ENCODE measurements at places on chromosomes 16 and 17.

GRCh38 chr16:16025214-16025968 is 76.0 kb downstream of the ABCC1 start:
- no peak for DNase-seq

- no peak for DNase-seq
Measured at GRCh38 chr16:9580025-9580424, 488.6 kb downstream of the HAPSTR1 start.

DNA sequence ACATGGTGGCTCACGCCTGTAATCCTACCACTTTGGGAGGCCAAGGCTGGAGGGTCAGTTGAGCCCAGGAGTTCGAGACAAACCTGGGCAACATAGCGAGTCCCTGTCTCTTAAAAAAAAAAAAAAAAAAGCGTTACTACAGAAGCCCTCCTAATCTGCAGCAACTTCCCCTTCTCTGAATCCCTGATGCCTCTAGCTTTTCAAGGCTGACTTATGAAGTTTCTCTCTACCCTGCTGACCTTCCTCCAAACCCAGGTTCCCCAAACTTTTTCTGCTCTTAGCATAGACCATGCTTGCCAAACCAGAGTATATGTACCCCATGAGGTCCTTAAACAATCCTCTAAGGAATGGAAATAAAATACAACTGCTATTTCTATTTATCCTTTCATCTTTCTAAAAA is 16.4 kb downstream of the LYRM1 start:
- DNase-seq = no peak

DNA sequence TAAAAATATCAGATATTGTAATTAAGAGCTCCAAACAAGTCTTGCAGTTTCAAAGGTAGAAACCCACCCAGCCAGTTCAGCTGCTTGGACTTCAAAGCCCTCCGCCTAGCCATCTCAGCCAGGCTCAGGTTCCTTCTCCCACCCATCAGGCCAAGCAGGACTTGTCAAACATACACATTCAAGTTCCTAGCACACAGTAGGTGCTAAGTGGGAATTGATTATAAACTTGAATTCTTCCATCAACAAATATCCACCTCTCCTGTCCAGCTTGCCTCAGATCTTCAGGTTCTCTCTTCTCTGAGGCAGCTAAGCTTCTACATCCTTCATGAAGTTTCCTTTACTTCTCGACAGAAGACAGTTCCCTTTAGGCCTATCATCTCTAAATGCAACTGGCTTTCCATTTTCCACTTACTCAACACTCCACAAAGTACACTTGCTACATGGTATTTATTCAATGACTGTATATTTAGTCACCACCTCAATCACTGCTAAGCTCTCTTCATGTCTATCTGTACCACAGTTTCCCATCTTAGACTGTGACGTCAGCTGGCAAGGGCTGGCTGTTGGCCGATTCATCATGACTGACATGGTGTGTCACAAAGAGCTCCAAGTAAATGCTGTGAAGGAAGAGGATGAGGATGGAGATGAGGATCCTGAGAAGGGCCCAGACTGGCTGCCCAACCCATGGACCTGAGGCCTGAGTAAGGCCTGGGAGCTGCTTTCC is 13.3 kb upstream of the COG7 start:
- no peak for DNase-seq

DNA sequence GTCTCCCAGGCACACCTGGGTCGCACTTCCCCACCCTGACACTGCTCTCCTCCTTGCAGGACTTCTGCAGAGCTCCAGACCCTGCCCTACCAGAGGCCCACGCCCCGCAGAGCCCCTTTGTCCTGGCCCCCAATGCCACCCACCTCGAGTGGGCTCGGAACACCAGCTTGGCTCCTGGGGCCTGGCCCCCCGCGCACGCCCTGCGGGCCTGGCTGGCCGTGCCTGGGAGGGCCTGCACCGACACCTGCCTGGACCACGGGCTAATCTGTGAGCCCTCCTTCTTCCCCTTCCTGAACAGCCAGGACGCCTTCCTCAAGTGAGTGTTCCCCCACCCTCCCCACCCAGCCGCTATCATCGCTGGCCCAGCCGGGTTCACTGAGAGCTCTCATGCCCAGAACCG is 79.6 kb downstream of the MGAT5B start:
- DNase-seq = no peak

GRCh38 chr17:62919388-62919787 is 46.6 kb upstream of the TANC2 start:
- no peak for DNase-seq

GRCh38 chr17:81573794-81574642 is 21.9 kb upstream of the FAAP100 start:
- DNase-seq = no peak

DNA sequence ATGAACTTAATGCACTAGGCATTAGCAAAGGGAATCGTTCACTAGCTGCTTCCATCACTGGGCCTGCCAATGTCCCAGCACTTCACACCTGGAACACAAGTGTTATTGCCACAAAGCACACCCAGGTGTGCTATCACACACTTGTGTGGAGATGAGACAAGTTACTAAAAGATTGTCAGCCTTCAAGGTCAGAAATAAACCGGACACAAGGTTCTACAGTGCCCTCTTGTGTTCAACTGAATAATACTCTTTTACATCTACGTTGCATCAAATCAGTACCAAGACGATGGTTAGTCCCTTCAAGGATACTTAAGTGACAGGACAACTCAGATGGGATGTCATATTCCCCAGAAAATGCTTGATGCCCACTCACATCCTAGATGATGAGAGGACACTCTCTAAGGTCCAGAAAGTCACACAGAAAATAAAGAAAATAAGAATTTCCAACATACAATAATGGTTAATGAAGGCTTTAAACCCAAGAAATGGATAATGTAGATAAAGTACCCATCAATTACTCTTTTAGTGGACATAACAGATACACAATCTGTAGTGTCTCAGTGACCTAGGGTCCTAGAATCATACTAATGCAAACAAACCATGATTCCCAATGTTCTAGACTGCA is 16.4 kb upstream of the GLG1 start:
- peak; percentile 2 for DNase-seq

GRCh38 chr16:31870809-31871208 is 2.8 kb upstream of the ZNF267 start:
- DNase-seq = no peak

DNA sequence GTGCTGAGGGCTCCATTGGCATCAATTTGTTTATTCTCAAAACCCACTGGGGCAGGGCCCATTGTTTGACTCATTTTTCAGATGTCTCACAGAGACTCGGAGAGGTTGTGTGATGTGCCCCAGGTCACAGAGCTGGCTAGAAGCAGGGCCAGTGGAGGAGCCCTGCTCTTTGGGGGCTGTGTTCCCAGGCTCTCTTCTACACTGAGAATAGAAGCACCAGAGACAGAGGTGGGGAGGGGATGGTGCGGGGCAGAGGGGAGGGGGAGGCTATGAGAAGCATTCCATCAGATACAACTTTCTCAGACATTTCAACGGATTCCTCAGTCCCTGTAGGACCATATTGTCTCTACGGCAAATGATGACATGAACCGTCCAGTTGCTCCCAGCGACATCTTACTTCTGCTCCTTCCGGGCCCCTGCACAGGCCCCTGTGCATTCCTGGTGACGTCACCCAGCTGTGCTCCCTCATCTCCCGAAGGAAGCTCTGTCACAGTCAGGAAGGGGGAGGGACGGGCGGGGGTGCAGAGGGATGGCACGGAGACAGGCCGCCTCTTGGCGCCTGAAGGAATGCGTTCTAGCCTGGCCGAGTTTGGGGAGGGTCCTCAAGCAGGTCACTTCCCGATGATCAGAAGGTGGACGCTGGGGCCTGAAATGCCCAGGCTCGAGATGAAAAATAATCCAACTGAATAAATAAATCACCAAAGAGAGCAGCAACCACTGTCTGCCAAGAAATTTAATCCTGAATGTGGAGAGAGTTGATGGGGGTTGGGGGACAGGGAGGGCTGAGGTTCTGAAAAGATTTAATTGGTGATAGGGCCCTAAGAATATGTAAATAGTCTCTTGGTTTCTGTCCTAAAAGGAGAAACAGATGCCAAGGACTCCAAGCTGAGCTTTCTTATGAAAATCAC is 114.1 kb downstream of the NOG start:
- no peak for DNase-seq

DNA sequence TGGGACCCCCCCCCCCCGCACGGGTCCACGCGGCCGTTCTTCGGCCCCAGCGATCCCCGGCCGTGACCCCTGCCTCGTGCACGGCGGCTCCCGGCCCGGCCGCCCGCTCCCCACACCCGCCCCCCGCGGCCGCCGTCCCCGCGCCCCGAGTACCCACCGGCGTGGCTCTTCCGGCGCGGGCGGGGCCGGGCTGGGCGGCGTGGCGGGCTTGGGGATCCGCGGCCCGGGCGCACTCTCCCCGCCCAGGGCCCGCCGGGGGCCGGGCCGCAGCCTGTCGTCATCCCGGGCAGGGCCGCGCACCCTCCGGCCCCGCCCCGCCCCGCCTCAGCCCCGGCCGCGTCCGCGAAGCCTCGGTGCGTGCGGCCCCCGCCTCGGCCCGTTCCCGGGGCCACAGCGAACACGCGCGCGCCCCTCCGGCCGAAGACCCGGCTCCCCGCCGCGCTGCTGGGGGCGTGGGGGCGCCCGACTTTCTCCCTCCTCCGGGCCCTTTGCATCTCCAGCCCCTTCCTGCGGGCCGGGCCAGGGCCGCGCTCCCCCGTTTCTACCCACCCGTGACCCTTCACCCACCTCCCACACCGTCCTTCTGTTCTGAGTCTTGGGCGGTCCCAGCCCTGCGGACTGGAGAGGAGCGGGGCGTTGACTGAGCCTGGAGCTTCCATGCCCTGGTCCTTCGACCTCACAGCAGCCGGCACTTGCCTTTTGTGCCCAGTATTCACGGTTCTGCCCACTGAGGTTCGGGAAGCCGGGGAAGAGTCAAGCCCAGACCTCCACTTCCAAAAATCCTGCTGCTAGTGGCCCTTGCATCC is 840 bp downstream of the MYO1C start:
- peak; percentile 44 for DNase-seq
